Pancreas (tissue), 10 donors: ENCODE measurements at places on chromosomes 5 and 9. TPM values are rescaled to one million over a fixed set of nuclear protein-coding genes. Genes with fewer than 3 reads are reported as not detected.

The ANKRD20A1 gene
- 2.9 TPM for total RNA-seq

GRCh38 chr9:95880021-95880690 lies 4.7 kb downstream of the ERCC6L2 start:
- no peak for DNase-seq

GRCh38 chr5:1041225-1042143 lies 32.9 kb downstream of the NKD2 start:
- DNase-seq, result no peak

DNA sequence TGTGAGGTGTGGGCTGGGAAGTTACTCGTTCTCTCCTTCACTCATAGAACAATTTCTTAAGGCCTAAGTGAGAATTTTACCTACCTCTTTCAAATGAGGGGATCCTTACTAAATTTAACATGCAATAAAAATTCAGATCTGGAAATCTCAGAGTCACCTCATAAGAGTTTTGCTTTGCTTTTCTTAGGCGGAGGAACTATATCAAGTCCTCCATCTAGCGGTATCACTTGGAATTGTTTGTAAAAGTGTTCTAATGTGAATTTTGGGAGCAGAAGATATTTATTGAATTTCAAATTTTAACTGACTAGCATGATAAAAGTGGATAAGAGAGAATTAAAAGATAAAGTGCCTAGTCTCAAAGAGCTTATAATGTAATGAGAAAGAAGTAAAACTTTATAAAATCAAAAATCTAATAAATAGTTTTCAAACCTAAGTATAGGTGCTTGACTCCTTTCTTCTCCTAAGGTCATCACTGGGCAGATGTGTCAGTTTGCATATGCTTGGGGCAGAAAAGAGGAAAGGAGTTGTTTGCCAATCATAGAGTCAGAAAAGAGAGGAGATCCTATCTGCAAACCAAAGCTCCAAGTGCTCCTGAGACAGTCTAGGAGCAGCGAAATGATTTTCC lies 145.7 kb upstream of the DAB2 start:
- no peak for DNase-seq

The RAB3C gene
- total RNA-seq, result 8.1 TPM
